ENCODE measurements at places on chromosomes 12 and 14.
A peak's percentile ranks its signal among the peaks of the same experiment; 100 is the strongest.

DNA sequence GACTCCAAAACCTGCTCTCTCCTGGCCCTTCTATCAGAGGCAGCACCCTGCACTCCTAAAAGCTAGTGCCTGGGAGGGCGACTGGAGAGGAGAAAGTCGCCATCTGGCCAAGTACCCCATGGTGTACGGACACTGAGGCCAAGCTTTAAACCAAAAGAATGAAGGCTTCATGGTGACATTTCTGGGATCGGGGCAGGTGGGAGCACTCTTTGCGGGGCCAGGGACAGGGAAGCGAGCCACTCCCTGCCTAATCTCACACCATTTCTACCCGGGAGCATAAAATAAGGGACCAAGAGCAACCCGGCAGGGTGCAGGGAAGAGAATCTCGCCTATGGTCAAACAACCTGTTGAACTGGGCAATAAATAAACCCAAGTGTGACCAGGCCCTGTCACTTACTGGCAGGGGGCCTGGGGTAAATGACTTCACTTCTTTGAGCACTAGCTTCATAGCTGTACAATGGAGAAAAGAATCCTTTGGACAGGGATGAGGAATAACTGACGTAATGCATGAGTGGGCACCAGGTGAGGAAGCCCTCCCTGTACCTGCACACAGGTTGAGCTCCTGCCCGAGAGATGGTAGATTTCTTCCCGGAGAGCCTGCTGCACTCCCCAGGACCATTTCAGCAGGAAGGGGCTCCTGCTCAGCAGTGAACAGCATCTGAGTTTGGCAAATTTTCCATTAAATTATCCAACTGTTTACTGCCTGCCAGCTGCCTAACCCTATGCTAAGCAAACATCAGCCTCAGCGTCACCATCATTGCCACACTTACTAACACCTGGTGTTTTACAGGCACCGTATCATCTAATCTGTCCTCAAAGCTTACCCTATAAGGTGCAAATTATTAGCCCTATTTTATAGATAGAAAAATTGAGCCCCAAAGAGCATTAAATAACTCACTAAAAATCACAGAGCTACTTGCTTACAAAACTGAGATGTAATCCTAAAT lies 2.0 kb downstream of the SERPINA1 start:
- no peak for DNase-seq

- no peak for DNase-seq
Measured at GRCh38 chr12:3091382-3092241, 14.4 kb downstream of the TSPAN9 start.

DNA sequence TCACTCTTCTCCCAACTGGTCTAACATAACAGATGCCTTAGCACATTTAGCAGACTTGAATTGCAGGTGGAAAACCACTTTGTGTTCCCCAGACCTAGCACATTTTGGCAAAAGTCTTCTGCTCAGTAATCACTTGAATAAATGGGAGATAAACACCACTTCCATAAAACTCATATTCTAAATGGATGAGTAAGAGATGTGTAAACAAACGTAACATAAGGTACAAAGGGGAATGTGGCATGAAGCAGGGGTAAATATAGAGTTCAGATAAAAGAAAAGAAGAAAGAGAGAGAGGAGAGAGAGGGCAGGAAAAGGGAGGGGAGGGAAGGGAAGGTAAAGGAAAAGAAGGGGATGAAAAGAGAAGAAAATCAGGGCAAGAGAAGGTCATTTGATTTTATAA lies 17.0 kb upstream of the KERA start:
- no peak for DNase-seq

DNA sequence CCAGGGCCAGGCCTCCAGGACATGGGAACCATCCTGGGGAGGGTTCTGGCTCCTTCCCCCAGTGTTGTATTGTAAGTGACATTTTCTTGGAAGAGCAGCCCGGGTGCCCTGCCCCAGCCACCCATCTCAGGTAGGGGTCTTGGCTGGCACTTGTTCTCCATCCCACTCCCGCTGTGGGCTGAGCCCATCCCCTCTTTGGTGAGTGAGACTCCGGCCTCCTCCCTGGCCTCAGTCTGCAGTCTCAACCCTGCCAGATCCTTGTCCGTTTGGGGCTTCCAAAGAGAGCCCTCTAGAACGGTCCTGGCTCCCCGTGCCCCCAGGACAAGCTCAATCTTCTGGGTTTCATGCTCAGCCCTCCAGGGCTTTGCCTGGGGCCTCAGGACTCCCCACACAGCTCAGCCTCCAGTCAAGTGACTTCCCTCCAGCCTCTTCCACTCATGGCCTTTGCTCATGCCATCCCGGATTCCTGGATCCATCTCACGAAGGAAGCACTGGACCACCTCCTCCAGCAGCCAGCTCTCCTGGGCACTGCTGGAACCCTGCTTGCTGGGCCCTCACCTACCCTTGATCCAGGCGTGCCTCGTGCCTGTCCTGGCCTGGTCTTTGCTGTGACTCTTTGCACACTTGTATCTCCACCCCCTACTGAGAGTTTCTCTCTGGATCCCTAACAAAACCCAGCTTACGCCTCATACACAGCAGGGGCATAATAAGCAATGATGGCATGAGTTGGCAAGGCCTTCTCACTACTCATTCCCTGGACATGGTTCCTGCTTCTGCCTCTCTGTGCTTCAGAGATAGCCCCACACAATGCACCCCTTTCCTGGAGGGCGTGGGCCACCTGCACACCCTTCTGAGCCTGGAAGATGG lies 297.4 kb upstream of the RTL1 start:
- DNase-seq: no peak

- no peak for DNase-seq
Measured at GRCh38 chr12:125145196-125145595, 80.0 kb downstream of the AACS start.

GRCh38 chr14:53857625-53858344 lies 98.8 kb downstream of the BMP4 start:
- no peak for DNase-seq

DNA sequence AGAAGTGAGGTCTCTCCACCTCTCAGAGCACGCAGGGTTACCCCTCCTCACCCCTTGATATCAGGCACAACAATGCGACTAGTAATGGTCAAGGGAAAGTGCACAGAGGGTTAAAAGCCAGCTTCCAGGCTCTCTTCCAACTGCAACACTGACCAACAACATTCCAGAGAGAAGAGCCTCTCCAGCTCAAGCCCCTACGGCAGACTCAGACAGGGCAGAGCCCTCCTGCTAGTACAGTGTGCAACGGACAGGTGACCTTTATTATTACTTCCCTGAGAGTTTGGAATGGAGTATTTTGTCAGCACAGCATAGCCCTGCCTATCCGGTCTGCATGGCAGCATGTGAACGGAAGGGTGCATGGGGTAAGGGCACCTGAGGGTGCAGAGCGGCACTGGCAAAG lies 73.0 kb downstream of the PTPN21 start:
- no peak for DNase-seq

GRCh38 chr12:13196130-13196921 lies at the start of gene EMP1:
Gene EMP1 (plus strand): TSS chr12:13196726. CDS start chr12:13211511, 14,785 bp downstream.
- DNase-seq: peak; percentile 100

DNA sequence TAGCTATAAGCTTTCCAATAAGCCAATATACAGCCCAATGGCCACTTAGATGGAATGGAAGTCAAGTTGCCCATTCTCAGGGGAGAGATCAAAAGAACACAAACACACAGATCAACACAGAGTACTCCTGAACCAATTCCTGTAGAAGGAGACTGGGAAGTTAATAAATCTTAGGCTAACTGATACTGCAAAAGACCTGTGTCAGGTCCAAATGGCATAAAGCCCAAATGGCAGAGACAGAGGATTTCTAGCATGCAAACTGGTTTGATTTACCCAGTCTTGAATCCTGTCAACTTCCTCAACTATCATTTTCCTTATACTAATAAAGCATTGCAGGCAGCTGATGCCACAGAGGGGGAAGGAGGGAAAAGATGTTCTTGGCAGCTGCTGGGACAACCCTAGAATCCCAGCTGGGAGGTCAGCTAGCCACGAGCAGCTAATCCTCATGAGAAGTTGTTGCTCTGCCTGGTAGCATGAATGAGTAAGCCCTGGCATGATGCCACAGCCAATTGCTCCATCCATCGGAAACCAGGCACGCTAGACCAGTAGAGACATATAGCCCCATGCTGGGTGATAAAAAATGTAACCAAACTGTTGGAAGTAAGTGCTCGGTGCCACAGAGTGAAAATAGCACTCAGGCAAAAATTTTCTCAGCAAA lies 26.2 kb downstream of the ANG start:
- DNase-seq: no peak

GRCh38 chr12:69331909-69332684 lies 16.1 kb upstream of the LYZ start:
- DNase-seq: no peak

GRCh38 chr14:91753501-91754128 lies 21.7 kb upstream of the CATSPERB start:
- no peak for DNase-seq

GRCh38 chr14:71243697-71244096 lies 336.4 kb downstream of the PCNX1 start:
- peak; percentile 70 for DNase-seq

DNA sequence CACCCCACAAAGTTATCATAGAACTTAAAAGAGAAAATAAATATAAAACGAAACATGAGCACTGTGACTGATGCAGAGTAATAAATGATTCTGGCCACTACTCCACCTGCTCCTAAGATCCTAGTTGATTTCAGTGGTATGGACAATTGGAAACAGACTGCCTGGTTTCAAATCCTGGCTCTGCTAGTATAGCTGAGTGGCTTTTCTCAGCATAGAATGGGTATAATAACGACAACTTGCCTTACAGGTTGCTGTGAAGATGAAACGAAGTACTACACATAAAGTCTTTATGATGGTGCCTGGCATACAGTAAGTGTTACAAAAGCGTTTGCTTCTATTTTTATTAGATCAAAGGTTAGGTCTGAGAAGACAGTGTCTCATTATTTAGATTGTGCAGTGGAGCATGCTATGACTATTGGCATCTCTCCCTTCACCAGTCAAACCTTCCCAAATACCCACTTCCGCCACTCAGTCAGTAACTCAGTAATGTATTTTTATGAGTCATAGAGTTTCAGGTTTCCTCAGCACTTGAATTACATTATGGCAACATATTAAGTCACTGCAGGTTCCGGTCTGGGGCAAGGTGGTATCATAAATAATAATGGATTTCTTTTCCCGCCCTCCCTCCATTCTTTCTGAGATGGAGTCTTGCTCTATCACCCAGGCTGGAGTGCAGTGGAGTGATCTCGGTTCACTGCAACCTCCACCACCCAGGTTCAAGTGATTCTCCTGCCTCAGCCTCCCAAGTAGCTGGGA lies 29.7 kb upstream of the NR2C1 start:
- DNase-seq: peak; percentile 63

GRCh38 chr14:22494486-22495135 lies 94.4 kb downstream of the DAD1 start:
- no peak for DNase-seq

GRCh38 chr14:77659831-77660230 lies 43.4 kb upstream of the SPTLC2 start:
- DNase-seq: no peak
